ENCODE measurements at places on chromosomes 7 and 10.

DNA sequence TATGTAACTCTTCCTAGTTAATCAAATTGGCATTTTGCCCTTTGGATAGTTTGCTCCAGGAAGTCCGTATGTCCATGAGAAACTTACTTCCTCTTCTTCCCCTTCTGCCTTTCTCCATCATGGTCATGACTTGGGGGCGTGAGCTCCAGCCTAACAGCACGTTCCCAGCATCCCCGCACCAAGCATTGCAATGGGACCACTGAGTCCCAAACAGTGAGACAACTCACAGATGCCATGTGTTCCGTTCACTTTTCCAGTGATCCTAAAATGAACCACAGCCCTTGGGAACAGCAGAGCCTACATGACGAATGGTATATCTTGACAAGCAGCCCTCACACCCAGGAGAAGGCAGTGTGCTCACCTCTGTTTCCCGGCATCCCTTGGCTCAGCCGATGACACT lies 10.7 kb downstream of the BTBD16 start:
- no peak for DNase-seq

- no peak for DNase-seq
Measured at GRCh38 chr7:2030475-2031450, 202.0 kb downstream of the MAD1L1 start.

DNA sequence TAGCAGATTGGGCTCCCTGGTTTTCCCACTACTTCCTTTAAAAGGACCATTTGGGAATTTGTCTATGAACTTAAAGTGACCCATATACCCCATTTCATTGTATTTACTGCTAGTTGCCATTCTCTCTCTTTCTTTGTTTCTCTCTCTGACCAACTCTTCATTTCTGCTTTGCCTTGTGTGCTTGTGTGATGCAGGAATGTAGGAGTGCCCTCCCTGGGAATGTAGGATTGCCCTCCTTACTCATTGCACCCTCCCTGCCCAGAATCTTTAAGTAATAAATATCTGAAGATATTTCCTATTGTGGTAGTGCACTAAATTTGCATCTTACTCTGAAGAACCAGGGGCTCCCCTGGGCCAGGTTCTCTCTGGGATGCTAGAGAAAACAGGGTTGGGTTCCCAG lies 47.3 kb upstream of the KLF14 start:
- DNase-seq, result no peak

GRCh38 chr7:17689361-17689902 lies 250.9 kb downstream of the SNX13 start:
- no peak for DNase-seq

DNA sequence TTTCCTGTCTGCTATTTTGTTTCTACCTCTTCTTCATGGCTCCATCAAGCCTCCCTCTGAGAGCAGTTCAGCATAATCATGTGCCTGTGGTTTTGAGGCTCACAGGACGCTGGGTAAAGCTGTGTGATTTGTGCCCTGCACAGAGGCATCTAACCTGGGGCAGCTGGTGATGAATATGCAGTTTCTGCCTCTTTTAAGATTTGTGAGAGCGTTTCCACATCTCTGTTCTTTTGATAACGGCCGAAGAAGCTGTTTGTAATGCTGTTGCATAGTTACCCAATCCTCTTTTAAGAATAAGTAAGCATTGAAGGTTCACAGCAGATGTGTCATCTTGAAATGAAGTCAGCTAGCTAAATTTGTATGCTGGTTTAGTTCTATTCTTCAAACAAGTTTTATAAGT lies 45.2 kb downstream of the PNLIPRP3 start:
- no peak for DNase-seq
